GM06990 (cell line): ENCODE measurements at places on chromosomes 5 and 9.

- DNase-seq = no peak
These were observed 14.8 kb downstream of the SLC25A46 start for GRCh38 chr5:110753600-110753999.

- no peak for DNase-seq
These were observed 119.5 kb downstream of the SYK start for GRCh38 chr9:90921104-90921503.

- DNase-seq = no peak
These were observed 3.0 kb downstream of the RECK start for GRCh38 chr9:36039696-36040095.

- DNase-seq = no peak
These were observed 185.1 kb downstream of the ADAMTSL1 start for GRCh38 chr9:18658804-18659705.

DNA sequence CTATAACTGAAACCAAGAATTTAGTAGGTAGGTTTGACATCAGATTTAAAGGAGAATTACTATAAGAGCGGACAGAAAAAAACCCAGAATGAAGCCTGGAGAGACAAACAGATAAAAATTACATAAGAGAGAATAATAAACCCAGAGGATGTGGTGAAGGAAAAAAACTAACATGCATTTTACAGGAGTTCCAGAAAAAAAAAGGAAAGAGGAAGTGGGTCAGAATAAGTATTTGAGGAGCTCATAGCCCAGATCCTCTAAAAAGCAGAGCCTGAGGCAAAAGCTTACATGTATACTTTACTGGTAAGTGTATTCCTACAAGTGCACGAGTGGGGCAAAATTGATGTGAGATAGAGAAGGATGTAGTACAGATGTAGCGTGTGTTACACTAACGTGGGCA, 43.1 kb upstream of the NAA35 start:
- no peak for DNase-seq

DNA sequence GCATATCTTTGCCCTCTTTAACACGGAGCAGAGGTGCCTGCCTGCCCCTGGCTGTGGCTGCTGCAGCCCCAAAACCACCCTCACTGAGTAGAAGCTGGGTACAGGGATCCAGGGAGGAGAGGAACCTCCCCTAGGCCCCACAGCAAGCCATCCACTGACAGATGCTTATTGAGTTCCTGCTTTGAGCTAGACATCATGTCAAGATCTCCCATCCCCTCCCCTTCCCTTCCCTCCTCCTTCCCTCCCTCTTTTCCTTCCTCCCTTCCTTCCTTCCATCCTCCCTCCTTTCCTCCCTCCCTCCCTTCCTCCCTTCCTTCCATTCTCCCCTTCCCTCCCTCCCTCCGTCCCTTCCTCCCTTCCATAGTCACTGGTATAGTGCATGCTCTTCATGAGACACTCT, 29.3 kb downstream of the GOLGA2 start:
- no peak for DNase-seq
